ENCODE measurements at places on chromosomes 1 and 21. TPM values are rescaled to one million over a fixed set of nuclear protein-coding genes. Genes with fewer than 3 reads are reported as not detected.
A peak's percentile ranks its signal among the peaks of the same experiment; 100 is the strongest.

GRCh38 chr1:170967042-170967910 is 31.9 kb downstream of the MROH9 start:
- H3K27me3 ChIP-seq = no peaks in the 10 kb centered on the region
- H3K4me1 ChIP-seq = no peaks in the 10 kb centered on the region
- no peak overlapping the region for H3K27ac ChIP-seq

Gene KIF26B
- 0.61 TPM for polyA plus RNA-seq

DNA sequence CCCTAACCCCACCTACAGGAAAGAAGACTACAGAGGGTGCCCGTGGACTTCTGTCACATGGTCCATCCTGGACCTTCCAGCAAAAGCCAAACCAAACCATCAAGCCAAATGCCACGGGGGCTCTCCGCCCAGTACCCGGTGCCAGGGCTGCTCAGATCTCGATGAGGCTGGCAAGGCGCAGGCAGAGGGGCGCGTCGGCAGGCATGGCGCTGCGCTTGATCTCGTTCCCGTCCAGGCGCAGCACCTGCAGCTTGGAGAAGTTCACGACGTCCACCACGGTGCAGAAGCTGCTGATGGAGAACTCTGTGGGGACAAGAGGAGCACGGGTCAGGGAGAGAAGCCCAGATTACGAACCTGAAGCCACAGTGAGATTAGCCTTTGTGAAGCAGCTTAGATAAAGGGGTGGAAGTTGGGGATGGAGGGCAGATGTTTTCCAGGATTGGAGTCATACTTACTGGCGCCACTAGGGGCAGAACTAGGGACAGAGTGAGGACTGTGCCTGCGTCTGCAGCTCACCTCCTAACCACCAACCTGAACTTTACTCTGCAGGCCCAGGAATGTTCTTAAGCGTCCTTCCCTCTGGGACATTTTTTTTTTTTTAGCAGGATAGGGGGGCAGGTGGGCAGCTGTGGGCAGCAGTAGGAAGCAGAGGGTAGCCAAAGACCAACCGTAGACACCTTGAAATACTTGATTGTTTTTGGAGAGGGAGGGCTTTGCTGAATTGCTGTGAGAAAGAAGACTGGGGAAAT is 8.6 kb downstream of the FMOD start:
- H3K27ac ChIP-seq = no peak overlapping the region
- no peaks in the 10 kb centered on the region for H3K36me3 ChIP-seq
- H3K4me1 ChIP-seq = peaks cover 2% of the 10 kb centered on the region
- DNase-seq = peak; percentile 61
- no peak overlapping the region for H3K4me3 ChIP-seq

DNA sequence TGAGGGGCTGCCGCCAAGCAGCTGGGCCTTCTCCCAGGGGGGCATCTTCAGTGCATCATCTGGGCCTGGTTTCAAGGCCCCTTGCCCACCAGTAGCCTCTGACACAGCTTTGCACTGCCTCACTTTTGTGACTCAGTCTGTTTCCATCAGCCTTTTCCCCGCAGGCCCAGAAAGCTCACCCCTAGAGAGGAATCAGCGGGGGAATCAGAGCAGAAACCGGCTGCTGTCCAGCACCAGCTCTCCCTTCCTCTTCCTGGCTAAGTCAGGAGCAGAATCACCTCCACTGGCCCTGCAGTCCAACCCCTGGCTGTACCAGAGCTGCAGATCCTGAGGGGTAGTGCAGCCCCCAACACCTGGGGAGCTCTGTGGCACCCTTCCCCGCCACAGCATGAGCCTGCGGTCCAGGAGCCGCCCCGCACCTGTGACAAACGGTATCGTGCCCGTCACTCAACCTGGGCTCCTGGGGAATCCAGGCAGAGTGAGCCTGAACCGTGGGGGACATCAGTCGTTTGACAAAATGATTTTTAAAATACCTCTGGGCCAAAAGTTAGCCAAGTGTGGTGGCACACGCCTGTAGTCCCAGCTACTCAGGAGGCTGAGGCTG is 83.3 kb upstream of the TMEM51 start:
- H3K27me3 ChIP-seq = no peaks in the 10 kb centered on the region
- no peak for DNase-seq
- H3K27ac ChIP-seq = no peak overlapping the region
- no peaks in the 10 kb centered on the region for H3K4me1 ChIP-seq

Gene RGS4
- 1.7 TPM for polyA plus RNA-seq

Gene SLAMF9
- 0.38 TPM for polyA plus RNA-seq

Gene ADGRL4
- 19.3 TPM for polyA plus RNA-seq

Measured in lung (tissue), 17 donors.